Sciatic nerve (tissue), 2 donors: ENCODE measurements at places on chromosomes 13 and 19. TPM values are rescaled to one million over a fixed set of nuclear protein-coding genes. Genes with fewer than 3 reads are reported as not detected.

SLC10A2 gene
- not detected for total RNA-seq

SHC2 gene
- total RNA-seq: 31.6 TPM

- no peak for DNase-seq
Measured at GRCh38 chr19:8148410-8149260, 757 bp downstream of the FBN3 start.

DNA sequence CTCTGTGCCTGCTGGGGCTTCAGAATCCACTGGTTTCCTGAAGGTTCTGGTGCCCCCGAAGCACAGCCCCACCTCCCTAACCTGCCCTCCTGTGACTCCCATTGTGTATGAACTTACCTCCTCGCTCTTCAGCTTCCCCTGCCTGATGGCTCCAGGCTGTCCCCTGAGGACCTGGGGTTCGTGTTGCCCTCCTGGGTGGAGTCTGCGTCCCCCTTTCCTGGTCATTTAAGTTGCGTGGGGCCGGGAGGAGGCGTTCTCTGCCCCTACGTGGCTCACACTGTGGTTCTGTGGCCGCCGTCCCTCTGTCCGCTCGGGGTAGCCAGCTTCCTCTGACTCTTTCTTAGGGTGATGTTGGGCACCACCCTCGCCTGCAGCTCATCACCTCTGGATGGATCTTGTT is 13.9 kb downstream of the TFDP1 start:
- peak; percentile 26 for DNase-seq
